Sigmoid colon (tissue), 7 donors: ENCODE measurements at places on chromosomes 6 and 20.

DNA sequence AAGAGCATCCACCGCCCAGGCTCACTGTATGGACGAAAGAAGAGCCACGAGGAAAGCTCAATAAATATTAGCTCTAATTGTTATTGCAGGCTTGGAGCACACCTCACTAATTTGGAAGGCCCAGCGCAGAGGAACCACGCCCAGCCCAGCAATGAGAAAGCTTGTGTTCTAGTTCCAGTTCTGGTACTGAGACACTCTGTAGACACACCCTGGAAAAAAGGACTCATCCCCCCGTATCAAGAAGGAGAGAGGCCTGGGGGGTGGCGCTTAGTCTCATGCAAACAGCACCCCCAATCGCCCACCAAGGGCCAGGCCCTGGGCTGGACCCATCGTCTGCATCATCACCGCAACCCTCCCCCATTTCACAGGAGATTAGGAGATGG lies 156.9 kb downstream of the BMP7 start:
- DNase-seq, result no peak

- no peak for DNase-seq
Measured at GRCh38 chr6:53493635-53494025, 51.3 kb downstream of the GCLC start.

DNA sequence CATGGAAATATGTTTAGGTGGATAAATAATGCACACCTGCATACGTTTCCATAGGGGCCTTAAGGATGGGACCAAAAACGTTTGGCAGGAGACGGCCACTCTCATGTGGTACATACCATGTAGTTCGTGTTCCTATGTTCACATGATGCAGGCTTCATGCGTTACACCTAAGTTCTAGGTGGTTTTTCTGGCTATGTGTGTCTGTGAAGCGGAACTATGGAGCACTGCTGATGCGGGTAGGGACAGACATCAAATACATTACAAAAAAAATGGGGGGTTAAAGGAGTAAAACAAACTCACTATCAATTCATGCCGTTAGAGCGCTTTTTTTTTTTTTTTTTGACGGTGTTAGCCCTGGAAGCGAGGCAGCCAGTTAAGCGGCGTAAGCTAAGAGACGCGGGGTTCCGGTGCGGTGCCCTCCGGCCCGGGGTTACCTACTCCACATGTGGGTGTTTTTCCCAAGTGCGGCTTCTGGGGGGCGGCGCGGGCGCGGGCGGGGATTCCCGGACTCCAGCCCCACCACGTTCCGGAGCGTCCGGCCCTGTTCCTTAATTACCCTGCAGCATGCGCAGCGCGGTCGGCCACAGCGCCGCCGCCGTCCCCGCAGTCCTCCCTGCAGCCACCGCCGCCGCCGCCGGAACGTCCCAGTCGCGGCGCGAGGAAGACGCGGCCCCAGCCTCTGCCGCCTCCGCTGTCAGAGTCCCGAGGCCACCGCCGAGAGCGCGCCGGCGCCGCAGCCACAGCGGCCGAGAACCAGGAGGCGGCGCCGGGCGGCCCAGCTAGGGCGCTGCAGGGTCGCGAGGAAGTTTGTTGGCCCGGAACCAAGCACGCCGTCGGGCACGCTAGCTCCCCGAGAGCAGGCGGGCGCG lies 648 bp downstream of the COL19A1 start:
- DNase-seq, result peak; percentile 64

DNA sequence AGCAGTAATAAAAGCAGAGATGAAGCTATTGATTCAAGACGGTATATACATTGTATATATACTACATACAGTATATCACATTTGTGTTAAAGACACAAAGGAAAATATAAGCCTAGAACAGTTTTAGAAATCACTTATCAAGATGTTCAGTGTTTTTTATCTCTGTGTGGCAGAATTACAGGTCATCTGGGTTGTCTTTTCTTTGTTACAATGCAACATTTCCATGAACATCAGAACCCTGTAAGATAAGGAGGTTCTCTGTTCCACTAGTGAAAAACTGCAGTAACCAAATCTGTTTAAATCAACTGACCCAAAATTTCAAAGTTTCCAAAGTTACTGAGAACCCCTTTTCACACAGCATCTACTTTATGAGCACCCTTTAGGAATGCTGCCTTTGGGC lies 42.2 kb downstream of the B4GALT5 start:
- no peak for DNase-seq

DNA sequence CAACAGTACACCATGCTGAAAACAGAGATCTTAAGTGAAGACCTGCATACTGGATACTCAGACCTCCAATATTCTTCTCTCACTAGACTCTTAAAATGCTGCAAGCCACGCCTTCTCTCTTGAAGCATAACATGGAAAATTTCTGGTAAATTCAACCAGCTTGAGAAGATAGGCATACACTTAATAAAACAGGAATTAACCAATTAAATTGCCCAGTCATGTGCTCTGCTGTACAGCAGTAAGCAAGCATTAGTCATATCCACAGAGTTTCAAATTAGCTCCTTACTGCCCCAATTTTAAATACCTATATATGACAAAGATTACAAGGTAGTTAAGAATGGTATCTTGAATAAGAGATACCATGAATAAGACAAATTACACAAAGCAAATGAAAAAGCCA lies 53.8 kb downstream of the C6orf58 start:
- DNase-seq, result no peak

- DNase-seq, result peak; percentile 88
Measured at GRCh38 chr20:8431538-8432434, 299.7 kb downstream of the PLCB1 start.

- no peak for DNase-seq
Measured at GRCh38 chr6:43570876-43571441, 4.9 kb downstream of the XPO5 start.

DNA sequence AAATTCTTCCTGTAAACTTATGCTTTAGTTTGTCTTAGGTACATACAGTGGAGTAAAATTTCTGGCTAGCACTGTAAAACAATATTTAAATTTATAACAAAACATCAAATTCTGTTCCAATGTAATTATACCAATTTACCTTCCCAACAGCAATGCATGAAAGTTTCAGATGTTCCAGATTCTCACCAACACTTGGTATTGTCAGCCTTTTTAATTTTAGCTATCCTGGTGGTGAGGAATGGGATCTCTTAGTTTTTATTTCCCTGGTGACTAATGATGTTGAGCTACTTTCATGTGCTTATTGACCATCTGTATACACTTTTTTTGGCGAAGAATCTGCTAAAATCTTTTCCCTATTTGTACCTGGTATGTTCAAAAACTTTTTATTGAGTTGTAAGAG lies 76.1 kb upstream of the PHACTR1 start:
- DNase-seq, result no peak

- DNase-seq, result no peak
Measured at GRCh38 chr6:100138346-100139022, 144.5 kb upstream of the MCHR2 start.

- no peak for DNase-seq
Measured at GRCh38 chr6:125142618-125143017, 11.0 kb upstream of the TPD52L1 start.

GRCh38 chr6:118894425-118895260 lies 691 bp downstream of the ASF1A start:
- peak; percentile 79 for DNase-seq

DNA sequence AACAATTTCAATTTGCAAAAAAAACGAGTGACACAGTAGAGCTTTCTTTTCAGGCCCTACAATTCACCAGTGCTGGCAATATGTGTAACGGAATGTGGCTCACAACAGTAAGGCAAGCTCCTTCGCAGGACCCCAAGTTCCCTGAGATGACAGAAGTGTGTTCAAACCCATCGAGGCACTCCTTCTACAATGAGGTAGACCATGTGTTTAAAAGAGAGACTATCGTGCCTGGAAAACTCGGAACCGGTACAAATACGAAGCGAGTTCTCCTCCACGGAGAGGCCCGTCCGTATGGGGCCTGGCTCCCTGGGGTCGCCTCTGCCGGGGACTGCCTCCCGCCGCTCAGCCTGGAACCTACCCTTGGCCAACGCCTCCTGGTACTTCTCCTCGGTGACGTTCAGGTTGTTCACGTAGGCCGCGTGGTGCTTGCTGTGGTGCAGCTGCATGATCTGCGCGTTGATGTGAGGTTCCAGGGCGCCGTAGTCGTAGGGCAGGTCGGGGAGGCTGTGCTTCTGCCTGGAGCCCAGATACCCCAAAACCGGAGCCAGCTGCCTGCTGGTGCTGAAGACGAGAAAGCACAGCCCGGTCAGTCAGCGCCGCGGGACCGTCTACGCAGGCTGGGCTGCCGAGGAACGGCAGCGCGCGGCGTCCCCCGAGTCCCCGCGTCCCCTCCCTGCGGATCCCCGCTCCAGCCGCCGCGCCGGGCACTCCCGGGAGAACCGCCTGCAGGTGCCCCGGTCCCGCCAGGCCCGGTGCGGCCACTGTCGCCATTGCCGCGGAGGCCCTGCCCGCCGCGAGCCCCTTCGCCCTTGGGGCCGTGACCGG lies 526 bp downstream of the SOD2 start:
- DNase-seq, result peak; percentile 80
